ENCODE measurements at places on chromosomes 7 and 10. TPM values are rescaled to one million over a fixed set of nuclear protein-coding genes. Genes with fewer than 3 reads are reported as not detected.

GRCh38 chr7:119692541-119692940 lies 580.4 kb upstream of the KCND2 start:
- no peak for DNase-seq

GRCh38 chr7:132240262-132240661 lies 336.0 kb downstream of the PLXNA4 start:
- no peak for DNase-seq

- DNase-seq: no peak
Observed at GRCh38 chr10:26970667-26971066, 109.9 kb upstream of the ABI1 start.

GRCh38 chr10:78155722-78156121 lies 122.1 kb downstream of the RPS24 start:
- DNase-seq: no peak

GRCh38 chr10:15719899-15720634 lies at the start of gene ITGA8:
Gene ITGA8 (minus strand): TSS chr10:15719922. CDS start chr10:15719771, 151 bp downstream.
- DNase-seq: peak; percentile 60

DNA sequence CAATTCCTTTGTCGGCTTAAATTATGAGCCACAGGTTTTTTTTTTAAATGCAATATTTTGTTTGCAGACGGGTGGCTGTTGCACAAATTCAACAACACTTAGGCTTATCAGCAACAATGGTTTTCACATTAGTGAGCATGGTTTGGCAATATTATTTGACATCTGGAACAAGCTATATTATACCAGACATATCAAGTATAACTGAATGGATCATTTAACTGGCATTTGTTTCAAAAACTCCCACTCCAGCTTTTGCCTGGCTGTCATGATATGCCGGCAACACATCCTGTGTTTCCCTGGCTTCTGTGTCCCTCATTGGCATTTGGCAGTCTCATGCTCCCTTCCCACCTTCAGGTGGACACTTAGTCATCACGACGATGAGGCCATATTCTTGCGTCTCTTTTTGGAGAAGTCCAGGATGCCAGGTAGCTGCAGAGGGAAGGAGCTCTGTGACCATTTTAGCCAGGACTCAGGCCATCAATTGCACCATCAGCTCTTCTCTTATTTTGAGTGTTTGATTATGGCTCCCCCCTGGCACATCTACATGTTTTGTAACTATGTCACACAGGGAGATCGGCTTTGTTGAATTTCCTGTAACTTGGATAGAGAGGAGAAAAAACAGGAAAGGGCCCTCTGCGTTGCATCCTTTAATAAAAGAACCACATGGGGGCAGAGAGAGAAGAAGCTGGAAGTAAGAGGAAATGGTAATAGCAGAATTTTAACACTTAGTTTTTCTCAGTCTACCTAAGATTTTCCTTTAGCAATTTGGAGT lies 413.9 kb downstream of the LRMDA start:
- no peak for DNase-seq

DNA sequence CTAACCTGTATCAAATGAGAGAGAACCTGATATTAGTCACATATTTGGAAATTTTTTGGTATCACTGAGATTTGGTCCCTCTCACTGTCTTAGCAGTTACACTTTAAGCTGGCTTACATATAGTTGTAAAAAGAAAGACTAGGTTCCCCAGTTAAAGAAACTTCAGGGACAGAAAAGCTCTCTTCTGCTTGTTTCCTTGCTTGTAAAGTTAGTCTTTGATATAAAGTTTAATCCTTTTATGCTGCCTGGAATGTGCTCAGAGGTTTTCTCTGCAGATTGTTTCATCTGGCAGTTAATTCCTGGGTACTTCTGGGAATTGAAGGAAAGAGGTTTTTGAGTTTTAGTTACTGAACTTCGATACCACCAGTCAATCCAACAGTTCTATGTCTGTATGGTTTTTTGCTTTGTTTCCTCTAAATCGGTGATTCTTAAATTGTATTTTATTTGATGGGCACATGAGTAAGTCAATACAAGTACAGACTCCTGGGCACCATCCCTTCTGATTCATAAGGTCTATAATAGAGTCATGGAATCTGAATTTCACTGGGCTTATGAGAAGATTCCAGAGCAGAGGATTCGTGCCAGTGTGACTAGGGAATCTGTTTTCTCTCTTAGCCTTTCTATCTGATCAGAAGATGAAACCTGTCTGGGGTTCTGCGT lies 1080.9 kb upstream of the C7orf33 start:
- no peak for DNase-seq

GRCh38 chr7:107898997-107899594 lies 8.1 kb downstream of the DLD start:
- no peak for DNase-seq

DNA sequence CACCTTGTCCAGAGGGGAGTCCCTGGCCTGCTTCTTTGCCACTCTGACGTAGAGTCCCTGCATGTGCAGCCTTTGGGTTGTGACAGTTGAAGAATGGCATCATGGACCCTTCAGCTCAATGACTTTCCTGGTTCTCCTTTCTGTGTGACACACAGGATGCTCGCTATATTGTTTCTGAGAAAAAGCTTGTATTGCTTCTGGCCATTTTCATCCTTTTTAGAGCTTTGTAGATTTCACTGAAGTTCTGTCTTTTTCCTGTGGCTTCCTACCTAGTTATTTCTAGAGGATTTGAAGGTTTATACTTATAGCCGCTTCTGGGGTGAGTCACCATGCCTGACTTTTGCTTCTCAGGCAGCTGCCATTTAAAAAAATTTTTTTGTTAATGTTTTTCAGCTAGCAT lies 27.0 kb downstream of the SND1 start:
- DNase-seq: no peak

GRCh38 chr7:24732646-24733413 lies 24.4 kb downstream of the GSDME start:
- DNase-seq: peak; percentile 40

DNA sequence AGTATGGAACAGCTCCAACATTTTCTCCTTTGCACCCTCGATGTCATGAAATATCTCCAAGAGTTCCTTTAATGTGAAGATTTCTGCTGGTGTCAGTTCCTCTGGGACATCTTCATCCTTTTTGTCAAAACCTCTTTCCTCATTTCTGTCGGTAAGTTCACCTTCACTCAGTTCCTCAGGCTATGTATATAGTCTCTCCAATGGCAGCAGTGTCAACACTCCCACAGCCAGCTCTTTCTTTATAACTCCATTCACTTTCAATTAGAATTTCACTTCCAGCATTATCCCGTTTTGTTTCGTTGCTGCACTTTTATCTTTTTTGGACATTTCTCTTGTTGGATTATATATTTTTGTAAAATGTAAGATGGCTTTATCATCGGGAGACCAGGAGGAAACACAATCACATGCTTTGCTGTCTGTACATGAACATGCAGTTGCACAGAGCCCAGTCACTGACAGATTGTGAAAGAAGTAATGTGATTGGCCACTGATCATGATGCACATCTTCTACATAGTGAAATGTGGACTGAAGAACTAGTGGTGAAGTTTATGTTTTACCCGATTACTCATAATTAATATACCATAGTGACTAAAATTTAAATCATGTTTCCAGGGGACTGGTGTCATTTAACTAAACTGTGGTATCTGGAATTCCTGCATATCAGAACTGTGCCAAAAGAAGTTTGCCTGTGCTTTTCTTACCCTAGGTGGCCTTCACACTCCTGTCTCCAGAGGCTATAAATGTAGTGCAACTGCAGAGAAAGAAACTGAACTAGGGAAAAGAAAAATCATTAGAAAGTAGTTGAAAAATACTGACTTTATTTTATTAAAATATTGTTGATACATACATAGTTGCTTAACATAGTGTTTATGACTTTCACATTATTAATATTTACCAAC lies 289.6 kb downstream of the PPP1R3A start:
- DNase-seq: no peak

DNA sequence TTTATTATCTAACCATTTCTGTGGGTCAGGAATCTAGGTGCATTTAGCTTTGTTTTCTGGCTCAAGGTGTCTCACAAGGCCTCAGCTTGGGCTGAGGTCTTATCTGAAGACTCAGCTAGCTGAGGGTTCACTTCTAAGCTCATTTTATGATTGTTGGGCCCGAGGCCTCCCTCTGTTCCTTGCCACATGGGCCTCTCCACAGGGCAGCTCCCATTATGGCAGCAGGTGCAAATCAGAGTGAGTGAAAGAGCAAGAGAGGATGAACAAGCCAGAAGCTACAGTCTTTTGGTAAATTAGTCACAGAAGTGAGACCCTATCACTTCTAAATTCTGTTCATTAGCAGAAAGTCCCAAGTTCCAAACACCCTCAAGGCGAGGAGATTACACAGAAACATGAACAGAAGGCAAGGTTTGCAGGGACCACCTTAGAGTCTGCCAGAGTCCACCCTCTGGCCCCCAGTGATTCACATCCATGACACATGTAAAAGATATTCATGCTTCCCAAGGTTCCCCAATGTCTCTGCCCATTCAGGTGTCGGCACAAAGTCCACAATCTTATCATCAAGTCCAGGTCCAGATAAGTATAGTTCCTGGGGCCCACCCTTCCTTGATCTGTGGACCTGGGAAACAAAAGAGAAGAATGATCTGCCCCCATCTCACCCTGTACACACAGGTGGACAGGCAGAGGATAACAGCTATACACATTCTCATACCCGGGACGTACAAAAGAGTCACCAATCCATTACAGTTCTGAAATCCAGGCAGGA lies 23.7 kb downstream of the FIGNL1 start:
- no peak for DNase-seq

DNA sequence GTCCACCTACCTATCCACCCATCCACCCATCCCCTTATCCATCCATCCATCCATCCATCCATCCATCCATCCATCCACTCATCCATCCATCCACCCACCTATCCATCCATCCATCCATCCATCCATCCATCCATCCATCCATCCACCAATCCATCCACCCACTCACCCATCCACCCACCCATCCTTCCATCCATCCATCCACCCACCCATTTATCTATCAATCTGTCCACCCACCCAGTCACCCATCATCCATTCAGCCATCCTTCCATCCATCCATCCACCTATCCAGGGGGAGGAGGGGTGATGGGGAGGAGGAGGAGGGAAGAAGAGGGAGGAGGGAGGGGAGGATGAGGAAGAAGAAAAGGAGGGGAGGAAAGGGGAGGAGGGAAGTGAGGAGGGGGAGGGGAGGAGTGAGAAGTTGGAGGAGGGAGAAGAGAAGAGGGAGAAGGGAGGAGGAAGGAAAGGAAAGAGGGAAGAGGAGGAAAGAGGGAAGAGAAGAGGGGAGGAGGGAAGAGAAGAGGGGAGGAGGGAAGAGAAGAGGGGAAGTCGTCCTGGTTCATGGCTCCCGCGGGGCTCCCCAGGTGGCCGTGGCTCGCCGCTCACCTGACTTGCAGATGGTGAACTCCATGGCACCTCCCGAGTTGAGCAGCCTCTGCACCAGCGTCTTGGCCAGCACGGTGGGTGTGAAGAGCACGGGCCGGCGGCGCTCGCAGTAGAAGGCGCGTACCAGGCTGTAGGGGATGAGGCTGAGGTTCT lies 68.8 kb upstream of the GNA12 start:
- no peak for DNase-seq

The PCLO gene
- total RNA-seq: 17.7 TPM

The ACHE gene
- total RNA-seq: 4.0 TPM

The CCL24 gene
- total RNA-seq: not detected

The ZNF438 gene
- total RNA-seq: 11.2 TPM

The GPR37 gene
- 1.6 TPM for total RNA-seq

The PCDH15 gene
- total RNA-seq: 1.2 TPM
